Transverse colon (tissue), 4 donors: ENCODE measurements at places on chromosomes 11 and 22. TPM values are rescaled to one million over a fixed set of nuclear protein-coding genes. Genes with fewer than 3 reads are reported as not detected.

The PNPLA2 gene
- total RNA-seq: 821 TPM

The HEPHL1 gene
- total RNA-seq: not detected

The RAG1 gene
- 3.2 TPM for total RNA-seq

The VPS26B gene
- 46.5 TPM for total RNA-seq

The NXPE1 gene
- 333 TPM for total RNA-seq

The TOMM22 gene
- total RNA-seq: 40.0 TPM

The MRGPRX4 gene
- total RNA-seq: not detected

The NCF4 gene
- 16.8 TPM for total RNA-seq

The HPX gene
- 1.8 TPM for total RNA-seq

The C22orf31 gene
- not detected for total RNA-seq

The OR10D3 gene
- not detected for total RNA-seq

The C22orf42 gene
- not detected for total RNA-seq
